Epithelial cell of proximal tubule (primary cell): ENCODE measurements at places on chromosomes 16 and 17.

DNA sequence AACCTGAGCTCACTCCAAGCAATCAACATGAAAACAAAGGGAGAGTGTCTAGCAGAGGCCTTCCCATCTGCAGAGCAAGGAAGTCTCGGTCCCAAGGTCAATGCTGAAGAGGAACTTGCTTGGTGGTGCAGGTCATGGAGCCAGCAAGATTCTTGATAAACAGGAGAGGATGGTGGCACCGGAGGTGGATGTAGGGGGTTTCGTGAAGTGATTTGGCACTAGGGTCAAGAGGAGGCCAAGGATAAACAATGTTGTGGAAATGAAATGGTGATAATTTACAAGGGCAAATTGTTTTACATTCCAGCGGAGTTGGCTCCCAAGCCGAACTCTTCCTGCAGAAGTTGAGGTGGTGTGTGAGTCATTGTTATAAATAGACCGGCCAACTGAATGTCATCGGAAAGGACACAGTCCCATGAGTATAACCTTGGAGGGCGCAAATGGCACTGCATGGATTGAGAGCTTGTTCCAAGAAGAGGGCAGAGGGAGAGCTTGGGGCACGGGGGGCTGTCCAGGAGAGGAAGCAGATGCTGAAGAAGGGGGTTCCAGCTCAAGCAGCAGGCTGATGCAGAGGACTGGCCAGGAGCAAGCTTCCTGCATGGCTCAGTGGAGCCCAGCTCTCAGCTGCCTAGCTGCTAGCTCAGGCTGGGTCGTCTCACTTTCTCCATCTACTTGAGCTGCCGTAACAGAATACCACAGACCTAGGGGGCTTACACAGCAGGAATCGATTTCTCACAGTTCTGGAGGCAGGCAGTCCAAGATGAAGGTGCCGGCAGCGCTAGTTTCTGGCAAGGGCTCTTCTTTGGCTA, 136.6 kb downstream of the COPRS start:
- DNase-seq, result no peak

DNA sequence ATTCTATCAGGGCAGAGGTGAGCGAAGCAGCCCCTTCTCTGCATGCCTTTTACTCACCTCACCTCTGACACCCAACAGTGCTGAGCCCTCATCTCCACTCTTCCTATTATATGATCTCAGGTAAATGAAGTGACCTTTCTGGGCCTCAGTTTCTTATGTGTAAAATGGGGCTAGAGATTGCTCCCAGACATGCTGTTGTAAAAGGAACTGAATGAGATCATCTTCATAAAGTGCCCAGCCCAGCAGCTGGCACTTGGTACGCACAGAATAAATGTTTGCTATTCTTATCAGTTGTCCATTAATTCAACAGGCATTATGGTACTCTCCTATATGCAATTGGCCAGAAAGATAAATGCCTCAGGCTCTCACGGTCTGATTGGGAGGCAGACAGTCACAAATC, 4.5 kb upstream of the GALK1 start:
- no peak for DNase-seq

- no peak for DNase-seq
Observed at GRCh38 chr16:10888320-10888937, 11.4 kb downstream of the CIITA start.

GRCh38 chr17:48322060-48322459, 108.0 kb downstream of the SKAP1 start:
- DNase-seq, result no peak
